Lung (tissue), 17 donors: ENCODE measurements at places on chromosomes 6 and 20. TPM values are rescaled to one million over a fixed set of nuclear protein-coding genes. Genes with fewer than 3 reads are reported as not detected.

- DNase-seq, result peak; percentile 91
Observed at GRCh38 chr6:23176883-23177282, 607.5 kb downstream of the HDGFL1 start.

GRCh38 chr6:30884521-30885480 is 482 bp downstream of the DDR1 start:
- peak; percentile 66 for DNase-seq

- no peak for DNase-seq
Observed at GRCh38 chr6:29620630-29621029, 12.4 kb downstream of the GABBR1 start.

DNA sequence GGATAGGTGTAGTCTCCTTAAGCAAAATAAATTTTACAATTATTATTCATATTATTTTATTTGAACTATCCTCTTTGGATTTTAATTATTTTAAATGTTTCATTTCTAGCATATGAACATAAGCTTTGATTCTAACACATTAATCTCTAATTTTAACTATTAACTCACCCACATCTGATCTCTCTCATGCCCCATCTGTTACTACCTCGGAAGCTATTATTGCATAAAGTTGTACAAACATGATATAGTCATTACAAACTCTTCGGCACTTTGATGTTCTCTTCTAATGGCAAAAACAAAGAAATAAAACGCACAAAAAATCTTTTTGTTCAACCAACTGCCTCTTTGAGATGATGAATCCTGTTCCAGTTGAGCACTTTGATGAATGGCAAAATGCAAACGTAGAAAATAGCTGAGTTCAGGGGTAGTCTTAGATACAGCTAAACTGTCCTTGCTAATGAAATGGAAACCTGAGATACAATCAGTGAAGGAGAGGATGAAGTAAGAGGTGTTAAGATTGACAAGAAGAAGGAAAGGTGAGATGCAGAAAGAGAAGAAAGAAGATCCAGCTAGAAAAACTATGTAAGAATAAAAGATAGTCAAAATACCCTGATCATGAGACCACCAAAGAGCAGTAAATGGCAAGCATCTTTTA is 41.1 kb downstream of the EPM2A start:
- DNase-seq, result no peak

BMP7 gene
- total RNA-seq, result 10.3 TPM

- no peak for DNase-seq
Observed at GRCh38 chr20:48422242-48422960, 405.4 kb downstream of the PREX1 start.

CMTR1 gene
- total RNA-seq, result 39.3 TPM

DNA sequence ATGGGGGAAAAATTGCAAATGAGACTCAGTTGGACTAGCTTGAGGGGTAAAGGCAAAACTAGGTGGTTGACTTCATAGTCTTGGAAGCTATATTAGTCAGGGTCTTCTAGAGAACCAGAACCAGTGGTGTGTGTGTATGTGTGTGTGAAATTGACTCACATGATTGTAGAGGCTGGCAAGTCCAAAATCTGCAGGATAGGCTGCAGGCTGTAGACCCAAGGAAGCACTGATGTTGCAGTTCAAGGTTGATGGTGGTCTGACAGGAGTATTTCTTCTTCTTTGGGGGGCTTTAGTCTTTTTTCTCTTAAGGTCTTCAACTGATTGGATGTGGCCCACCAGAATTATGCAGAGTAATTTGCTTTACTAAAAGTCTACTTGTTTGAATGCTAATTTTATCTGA is 217.4 kb downstream of the MANEA start:
- no peak for DNase-seq

TCP11 gene
- 0.67 TPM for total RNA-seq

ZC2HC1B gene
- 0.28 TPM for total RNA-seq

- DNase-seq, result no peak
Observed at GRCh38 chr6:50846144-50846851, 27.6 kb downstream of the TFAP2B start.

DNA sequence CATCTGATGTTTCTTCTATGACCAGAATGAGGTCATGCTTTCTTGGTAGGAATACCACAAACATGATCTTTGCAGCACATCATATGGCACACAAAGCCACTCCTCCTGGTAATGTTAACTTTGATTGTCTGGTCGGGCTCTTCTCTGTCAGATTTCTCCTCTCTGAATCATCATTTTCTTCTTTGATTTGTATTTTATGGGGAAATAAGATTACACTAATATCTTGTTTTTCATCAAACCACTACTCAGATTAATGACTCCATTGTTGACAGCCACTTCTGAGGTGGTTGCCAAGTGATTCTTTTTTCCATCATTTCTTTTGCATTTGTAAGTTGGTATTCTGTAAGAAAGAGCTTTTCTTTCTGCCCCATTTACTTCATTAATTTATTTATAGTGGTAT is 29.5 kb downstream of the TRMT11 start:
- no peak for DNase-seq

- no peak for DNase-seq
Observed at GRCh38 chr20:54199283-54199682, 8.6 kb upstream of the PFDN4 start.

GRCh38 chr6:33966536-33966935 is 162.7 kb upstream of the MLN start:
- DNase-seq, result no peak

SLA2 gene
- total RNA-seq, result 1.6 TPM

DNA sequence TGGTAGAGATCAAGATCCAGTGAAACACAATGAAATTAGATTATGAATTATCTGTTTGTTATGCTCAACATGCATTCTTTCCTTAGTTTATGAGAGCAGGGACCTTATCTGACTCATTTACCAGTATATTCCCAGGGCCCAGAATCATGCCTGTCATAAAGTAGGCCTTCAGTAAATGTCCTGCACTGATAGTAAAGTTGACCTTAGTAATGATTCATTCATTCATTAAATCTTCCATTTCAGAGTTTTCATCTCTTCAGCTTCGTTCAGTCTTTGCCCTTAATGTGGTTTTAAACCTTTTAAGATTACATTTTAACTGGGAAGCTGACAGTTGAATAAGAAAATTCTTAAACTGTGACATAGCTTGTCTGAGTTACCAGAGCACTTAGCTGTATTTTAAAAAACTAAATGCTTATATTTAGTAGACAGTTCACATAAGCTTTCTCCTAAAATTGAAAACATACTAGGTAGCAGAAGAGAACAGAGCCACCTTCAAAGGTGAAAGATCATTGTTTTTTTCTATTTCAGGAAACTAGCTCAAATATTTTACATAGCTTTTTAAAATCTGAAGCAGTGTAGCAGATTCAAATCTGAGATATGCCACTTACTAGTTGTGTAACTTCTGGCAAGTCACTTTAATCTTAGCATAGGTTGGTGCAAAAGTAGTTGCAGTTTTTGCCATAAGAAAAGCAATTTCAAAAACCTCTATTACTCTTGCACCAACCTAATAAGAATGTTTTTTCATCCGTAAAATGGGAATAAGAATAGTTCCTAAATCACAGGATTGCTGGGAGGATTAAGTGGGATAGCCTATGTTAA is 41.4 kb downstream of the MCM8 start:
- no peak for DNase-seq

NOX3 gene
- total RNA-seq, result not detected

RNF182 gene
- 2.1 TPM for total RNA-seq

SAMD3 gene
- 2.8 TPM for total RNA-seq

EYA2 gene
- 2.2 TPM for total RNA-seq

DNA sequence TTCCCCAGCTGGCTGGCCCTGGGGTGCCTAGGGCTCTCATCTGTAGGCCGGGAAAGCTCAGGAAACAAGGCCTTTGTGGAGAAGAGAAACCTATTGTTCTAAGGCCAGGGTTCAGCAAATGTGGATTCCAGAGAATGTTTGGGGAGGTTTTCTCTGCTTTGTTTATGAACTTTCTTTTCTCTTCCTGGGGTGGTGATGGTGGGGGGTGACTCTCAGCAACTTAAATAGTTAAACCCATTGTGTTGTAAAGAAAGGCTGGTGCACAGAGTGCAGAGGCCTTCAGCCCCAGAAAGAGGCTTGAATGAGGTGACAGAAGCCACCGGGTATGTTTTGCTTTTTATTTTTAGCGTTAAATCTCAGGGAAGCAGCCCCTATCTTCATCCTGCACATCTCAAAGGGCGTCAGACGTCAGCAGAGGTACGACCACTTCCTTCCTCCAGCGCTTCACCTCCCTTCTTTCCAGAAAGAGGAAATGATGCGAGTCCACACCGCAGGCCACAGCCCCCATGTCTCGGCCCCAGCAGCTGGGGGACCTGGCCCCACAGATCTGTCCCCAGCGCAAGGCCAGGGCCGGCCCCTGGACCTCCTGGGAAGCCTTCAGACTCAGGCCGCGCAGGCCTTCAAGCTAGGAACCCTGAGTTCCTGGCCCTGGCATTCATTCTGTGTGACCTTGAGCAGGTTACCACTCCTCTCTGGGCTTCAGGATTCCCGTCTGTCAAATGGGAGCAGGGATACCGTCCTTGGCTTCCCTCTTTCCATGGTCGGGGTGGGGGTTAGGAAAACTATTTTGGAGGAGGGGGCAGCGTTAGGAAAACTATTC is 605 bp upstream of the PPP1R16B start:
- no peak for DNase-seq

NHLRC1 gene
- 4.3 TPM for total RNA-seq

HUS1B gene
- 3.0 TPM for total RNA-seq

TXLNB gene
- total RNA-seq, result 2.8 TPM
